ENCODE measurements at places on chromosomes 2 and 18.

DNA sequence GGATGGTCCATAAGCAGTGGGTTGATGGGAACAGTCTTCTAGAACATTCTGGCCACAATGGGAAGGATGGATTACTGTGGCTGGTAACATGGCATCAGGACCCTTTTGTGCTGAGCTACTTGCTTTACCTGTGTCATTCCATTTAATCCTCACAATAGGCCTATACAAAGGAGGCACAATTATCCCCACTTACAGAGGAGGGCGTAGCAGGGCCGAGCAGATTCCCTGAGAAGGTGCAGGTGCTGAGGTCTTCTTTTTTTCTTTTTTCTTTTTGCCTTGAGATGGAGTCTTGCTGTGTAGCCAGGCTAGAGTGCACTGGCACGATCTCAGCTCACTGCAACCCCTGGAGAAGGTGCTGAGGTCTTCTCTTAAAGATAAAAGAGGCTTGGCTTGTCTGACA, 6.7 kb upstream of the LRRC30 start:
- DNase-seq, result no peak

GRCh38 chr2:144501627-144502026, 18.3 kb downstream of the ZEB2 start:
- DNase-seq, result no peak

GRCh38 chr18:57023275-57023882, 123.5 kb upstream of the BOD1L2 start:
- no peak for DNase-seq

- no peak for DNase-seq
Observed at GRCh38 chr2:168794968-168795367, 7.5 kb upstream of the NOSTRIN start.

GRCh38 chr2:187377340-187377739, 70.7 kb downstream of the CALCRL start:
- DNase-seq, result no peak

GRCh38 chr2:68452158-68452900, 14.8 kb downstream of the FBXO48 start:
- no peak for DNase-seq
